ENCODE measurements at places on chromosomes 5 and 9.

DNA sequence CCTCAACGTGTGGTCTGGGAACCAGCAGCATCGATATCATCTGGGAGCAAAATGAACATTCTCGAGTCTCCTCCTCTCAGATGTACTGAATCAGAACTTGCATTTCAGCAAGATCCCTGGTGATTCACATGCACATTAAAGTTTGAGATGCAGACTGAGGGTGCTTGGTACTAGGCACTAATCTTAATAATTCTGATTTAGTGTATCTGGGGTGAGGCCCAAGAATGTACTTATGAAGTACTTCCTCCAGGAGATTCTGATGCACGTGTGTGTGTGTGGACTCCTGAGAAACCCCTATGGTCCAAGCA lies 56.2 kb upstream of the EQTN start:
- DNase-seq = no peak

GRCh38 chr9:34547960-34548611 lies 25.3 kb upstream of the ENHO start:
- DNase-seq = peak; percentile 8

- peak; percentile 59 for DNase-seq
Measured at GRCh38 chr9:131178382-131178781, 53.0 kb downstream of the NUP214 start.

DNA sequence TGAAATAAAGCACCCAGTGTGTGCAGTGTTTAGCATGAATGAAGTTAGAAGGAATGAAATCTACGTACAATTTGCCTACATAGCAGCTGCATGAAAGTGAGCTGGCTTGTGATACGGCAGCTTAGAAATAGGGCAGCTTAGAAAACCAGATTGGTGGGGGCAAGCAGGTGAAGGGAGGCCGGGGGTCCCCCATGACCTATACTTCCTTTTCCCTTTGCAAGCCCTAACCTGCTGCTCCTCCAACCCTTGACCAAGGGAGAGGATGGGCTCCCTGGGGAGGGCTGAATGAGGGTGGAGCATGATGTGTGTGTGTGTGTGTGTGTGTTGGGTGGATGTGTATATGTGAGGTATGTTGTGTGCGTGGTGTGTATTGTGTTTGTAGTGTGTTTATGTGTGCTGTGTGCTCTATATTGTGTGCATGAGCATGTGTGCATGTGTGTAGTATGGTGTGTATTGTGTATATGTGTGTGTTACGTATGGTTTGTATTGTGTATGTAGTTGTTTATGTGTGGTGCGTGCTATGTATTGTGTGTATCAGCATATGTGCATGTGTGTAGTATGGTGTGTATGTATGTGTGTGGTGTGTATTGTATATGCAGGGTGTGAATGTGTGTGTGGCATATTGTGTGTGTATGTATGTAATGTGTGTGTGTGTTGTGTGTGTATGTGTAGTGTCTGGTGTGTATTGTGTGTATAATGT lies 72.1 kb downstream of the TENT4A start:
- DNase-seq = no peak

DNA sequence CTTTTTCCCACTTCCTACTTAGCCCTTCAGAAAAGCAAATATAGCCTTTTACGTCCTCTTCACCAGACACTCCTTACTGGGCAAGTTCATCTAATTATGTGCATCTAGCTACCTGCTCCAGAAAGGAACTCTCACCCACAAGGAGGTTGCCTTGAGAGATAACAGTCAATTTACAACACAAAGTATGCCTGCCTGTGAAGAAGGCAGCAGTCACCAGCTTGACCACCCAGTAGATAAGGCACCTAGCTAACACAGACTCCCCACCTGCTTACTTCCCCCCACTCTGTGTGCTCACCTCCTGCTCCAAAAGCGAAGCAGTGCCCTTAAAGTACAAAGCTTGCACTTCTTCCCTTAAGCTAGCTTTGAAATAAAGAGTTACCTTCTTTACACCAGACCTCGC lies 111.7 kb upstream of the MRPS30 start:
- no peak for DNase-seq

- no peak for DNase-seq
Measured at GRCh38 chr5:132905938-132906337, 32.5 kb downstream of the LEAP2 start.

DNA sequence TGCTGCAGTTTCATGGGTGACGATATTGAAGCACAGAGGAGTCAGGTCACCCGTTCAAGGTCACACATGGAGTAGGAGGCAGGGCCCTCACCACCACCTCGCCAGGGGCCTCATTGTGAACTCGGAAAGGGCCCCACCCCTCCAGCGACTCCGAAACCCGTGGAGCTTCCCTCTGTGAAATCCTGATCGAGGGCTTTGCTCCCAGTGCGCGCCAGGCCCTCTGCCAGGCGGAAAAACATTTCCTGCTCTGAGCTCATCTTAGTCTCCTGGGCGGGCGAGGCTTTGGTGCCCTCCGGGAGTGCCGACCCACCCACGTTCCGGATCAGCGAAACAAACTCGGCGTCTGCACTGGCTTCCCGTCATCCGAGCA lies 75.0 kb upstream of the FCN1 start:
- no peak for DNase-seq

- no peak for DNase-seq
Measured at GRCh38 chr5:2029206-2029605, 146.5 kb upstream of the IRX4 start.

- DNase-seq = no peak
Measured at GRCh38 chr5:59760785-59761348, 132.7 kb downstream of the PDE4D start.

- no peak for DNase-seq
Measured at GRCh38 chr5:45385321-45386058, 310.7 kb downstream of the HCN1 start.

DNA sequence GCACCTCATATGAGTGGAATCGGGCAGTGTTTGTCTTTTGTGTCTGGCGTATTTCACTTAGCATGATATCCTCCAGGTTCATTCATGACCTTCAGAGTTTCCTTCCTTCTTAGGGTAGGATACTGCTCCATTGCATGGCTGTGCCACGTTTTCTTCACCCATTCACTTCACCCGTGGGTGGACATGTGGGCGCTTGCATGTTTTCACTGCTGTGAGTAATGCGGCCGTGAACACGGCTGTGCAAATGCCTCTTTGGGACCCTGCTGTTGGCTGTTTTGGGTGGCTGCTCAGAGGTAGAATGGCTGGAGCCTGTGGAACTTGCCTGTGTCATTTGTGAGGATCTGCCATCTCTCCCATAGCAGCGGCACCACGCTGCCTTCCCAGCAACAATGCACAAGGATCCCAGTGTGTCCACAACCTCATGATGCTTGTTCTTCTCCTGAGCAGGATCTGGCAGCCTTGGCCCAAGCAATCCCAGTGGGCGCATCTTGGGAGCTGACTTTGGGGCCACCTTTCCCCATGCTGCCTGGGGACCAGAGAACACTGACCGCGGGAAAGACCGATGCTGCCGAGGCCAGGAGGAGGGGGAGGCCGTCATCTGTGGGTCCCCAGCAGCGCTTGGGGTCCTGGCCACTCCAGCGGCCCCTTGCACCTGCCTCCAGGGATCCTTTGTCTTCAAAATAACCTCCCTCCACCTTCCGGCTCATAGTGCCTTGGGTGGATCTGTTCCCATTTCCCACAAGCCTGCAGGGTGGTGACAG lies 2.3 kb upstream of the SCGB3A1 start:
- no peak for DNase-seq

GRCh38 chr5:158602981-158603380 lies 496.7 kb downstream of the EBF1 start:
- no peak for DNase-seq

DNA sequence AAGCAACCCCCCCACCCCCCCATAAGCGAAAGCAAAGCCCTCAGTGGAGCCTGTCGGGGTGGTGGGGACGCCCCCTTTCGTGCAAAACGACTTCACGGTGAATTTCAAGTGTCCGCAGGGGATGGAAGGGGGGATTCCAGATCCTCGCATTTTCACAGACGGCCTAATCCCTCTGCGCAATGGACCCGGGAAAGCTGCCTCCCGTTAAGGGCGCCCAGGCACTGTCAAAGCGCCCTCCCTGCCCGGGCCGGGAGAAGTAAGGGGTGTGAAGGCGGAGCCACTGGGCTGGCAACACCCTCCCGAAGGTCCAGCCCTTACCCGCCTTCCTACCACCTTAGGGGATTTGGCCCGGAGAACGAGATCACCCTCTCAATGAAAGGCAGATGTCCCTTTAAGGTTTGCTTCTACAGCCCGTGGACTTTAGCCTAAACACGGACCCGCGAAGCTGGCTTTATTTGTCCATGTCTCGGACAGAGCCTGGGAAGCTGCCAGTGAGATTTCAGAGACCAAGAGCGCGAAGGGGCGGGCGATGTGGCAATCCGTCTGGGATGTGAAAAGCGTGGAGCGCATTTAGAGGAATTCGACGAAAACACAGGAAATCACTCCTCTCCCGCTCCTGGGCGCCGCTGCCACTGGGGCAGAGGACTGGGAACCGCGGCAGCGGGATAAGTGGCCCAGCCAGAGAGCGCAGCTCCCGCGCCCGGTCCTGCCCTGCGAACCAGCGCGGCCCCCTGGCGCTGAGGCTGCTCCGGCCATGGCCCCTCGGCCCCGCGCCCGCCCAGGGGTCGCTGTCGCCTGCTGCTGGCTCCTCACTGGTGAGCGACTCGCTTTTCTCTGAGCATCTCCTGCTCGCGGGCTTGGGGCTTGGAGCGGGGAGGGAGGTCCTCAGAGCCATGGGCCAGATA lies at the start of the genes ITGA1 and PELO:
Gene ITGA1, plus strand, starts transcription at position 317 of the 905 bp plus-strand sequence. Its CDS starts 438 bp downstream, at position 755.
Gene PELO, plus strand, starts transcription at position 317 of the 905 bp plus-strand sequence. CDS start 12,479 bp downstream, outside the sequence.
- DNase-seq = no peak

- no peak for DNase-seq
Measured at GRCh38 chr5:40585537-40586267, 94.0 kb upstream of the PTGER4 start.

DNA sequence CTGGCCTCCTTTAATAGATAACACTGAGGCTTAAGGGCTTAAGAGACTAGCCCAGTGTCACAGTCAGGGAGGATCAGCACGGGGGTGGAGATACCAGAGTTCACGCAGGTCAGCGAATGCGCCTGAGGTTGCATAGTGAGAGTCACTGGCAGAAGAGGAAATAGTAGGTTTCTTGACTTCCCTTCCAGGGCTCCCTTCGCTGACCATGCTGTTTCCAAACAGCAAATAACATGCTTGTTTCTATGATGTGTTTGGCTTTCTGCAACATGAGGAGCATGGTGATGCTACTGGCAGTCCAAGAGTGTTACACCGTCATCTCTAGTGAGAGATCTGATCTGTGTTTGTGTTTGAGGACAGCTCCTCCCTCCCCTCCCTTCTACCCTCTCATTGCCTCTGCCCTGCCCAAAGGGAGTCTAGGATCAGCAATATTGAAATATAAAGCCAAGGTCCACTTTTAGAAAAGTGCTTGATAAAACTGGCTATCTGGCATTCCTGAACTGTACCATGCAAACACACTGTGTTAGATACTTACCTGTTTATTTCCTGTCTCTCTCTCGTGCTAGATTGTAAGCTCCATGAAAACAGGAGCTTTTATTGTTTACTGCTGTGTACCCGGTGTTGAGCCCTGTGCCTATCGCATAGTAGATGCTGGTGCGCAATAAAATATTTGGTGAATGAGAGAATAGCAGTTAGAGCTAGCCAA lies 12.3 kb downstream of the TLE4 start:
- DNase-seq = no peak

DNA sequence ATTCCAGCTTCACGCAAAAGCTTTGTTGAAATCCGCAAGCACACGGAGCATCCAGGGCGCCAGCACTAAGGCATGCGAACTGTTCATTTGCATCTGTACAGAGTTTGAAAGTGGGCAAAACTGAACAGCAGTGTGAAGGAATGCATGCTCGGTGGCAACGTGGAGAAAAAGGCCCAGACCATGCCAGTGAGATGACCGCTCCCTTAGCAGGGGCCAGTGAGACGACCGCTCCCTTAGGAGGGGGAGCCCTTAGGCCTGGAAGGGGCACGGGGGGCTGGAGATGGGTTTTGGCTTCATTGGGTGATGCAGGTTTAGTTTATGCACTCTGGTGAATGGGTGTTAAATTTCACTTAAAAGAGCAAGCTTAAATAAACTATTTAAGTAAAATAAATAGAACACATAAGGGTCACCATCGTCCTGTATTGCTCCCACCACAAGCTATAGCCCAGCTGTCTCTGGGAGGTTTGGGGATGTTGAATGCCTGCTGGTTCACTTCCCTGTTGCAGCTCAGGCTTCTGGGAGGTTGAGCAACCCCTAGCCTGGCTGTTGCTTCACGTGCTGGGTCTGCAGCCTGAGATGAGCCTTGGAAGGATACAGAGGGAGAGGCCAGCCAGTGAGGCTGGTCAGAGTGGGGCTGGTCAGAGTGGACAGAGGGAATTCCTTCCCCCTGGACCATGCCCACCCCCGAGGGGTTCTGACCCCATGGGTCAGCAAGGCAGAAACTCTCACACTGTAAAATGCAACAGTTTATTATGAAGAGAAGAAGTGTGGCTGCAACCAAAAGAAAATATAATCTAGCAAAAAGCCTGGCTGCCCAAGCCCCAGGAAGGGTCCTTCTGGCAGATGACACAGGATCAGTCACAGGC lies 4.6 kb upstream of the FCN1 start:
- DNase-seq = no peak

GRCh38 chr5:172837640-172838039 lies 3.6 kb downstream of the ERGIC1 start:
- no peak for DNase-seq

GRCh38 chr5:56278335-56278753 lies 45.2 kb upstream of the ANKRD55 start:
- no peak for DNase-seq

- no peak for DNase-seq
Measured at GRCh38 chr5:130316971-130317680, 412.9 kb downstream of the CHSY3 start.

- no peak for DNase-seq
Measured at GRCh38 chr9:7172154-7173115, 414.7 kb downstream of the KDM4C start.

- no peak for DNase-seq
Measured at GRCh38 chr9:134039386-134040175, 14.3 kb downstream of the BRD3OS start.

DNA sequence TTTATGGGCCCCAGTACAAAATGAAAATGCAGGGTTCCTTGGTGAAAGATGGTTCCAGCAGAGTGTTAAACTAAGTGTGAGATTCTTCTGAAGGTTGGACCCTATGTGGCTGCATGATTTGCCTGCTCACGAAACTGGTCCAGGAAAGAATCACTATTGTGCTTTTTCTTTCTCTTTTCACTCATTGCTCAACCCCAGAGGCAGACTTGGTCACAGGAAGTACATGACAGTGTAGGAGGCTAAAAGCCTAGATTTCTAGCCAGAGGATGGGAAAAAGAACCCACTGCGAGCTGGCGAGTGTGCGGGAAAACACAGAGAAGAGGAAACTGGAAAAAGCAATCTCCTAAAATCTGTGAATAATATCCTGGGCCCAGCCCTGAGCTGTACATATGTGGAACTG lies 18.6 kb downstream of the SLC36A2 start:
- DNase-seq = no peak

GRCh38 chr5:159780246-159780645 lies 136.0 kb upstream of the ADRA1B start:
- no peak for DNase-seq

GRCh38 chr5:147661541-147661940 lies 121.0 kb downstream of the JAKMIP2 start:
- DNase-seq = no peak

GRCh38 chr9:120668399-120668798 lies 45.9 kb downstream of the MEGF9 start:
- DNase-seq = no peak

Data from stimulated activated CD8-positive, alpha-beta memory T cell treated with anti-CD3 and anti-CD28 coated beads, Interleukin-2, amount 100 ng/mL, for 1 hour (primary cell).